RWPE1 (cell line): ENCODE measurements at places on chromosomes 3 and 15.

DNA sequence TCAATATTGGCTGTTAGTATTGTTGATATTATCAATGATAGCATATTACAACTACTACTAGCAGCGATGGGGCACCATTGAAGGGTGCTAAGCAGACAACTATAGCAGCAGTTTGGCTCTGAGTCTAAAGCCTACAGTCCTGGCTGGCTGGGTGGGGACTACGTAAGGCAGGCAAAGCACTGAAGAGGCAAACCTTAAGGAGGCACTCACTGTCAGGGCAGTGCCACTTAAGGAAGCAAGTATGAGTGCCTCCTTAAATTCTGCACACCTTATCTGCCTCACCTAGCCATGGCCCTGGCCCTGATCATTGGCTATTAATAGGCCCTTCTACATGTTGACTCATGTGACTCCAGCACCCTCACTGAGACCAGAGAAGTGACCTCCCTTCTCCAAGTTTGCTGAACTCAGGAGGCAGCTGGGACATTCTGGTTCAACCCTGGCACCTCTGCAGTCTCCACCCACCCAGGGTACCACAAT, 20.6 kb downstream of the CDCP1 start:
- no peak for DNase-seq

- DNase-seq, result no peak
Measured at GRCh38 chr3:140148824-140149390, 213.9 kb downstream of the CLSTN2 start.

DNA sequence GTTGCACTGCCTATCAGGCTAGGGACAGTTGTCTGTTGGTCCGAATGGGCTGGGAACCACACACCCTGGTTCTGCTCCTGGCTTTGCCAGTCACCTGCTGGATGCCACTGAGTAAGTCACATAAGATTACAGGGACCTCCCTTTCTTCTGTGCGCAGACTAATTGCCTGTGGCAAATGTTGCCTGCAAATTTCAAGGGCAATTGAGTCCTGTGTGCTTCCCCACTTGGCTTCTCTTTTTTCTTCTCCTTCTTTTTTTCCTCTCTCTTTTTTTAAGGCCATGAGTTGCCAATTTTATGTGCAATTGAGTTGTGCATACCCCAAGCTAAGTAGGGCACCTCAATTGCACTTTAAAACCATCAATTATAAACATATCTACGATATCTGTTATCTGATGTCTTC, 963.4 kb downstream of the MCTP2 start:
- DNase-seq, result no peak

GRCh38 chr3:101836652-101837598, 12.4 kb upstream of the NFKBIZ start:
- no peak for DNase-seq

DNA sequence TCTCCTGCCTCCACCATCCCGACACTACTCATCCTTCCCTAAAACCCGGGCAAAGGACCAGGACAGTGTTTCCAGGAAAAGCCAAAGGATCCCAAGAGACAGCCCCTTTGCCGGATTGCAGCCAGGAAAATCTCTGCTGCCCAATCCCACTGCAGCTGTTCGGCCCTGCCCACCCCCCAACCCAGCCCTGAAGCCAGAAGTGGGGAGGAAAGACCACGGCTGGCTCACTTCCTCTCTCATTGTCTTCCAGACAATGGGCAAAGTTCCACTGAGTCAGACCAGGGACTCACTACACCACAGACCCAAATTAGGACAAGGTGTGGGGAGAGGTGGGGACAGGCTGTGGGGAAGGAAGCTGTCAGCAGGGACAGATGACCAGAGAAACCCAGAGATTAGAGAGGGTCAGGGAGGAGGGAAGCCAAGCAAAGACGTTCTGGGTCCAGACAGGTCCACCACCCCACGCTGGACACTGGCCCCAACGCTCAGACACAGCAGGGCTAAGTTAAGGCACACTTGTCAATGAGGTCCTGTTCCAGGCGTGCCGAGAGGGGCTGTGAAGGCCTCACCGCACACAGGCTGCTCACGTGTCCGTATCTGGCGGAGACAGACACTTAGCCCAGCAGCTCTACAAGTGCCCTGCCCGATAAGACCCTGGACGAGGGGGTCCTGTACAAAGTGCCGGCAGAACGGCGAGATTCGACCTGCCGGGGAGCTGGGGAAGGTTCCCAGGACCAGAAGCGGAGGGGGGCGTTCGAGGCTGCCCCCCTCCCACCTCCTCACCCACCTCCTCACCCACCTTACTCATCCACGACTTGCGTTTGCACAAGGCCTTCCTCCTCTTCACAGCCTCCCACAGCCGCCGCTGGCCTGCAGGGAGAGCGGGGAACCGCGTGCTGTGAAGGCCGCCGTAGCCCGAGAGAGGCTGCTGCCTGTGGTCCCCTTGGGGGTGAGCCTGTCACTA, 21.9 kb downstream of the TNK2 start:
- DNase-seq, result no peak

DNA sequence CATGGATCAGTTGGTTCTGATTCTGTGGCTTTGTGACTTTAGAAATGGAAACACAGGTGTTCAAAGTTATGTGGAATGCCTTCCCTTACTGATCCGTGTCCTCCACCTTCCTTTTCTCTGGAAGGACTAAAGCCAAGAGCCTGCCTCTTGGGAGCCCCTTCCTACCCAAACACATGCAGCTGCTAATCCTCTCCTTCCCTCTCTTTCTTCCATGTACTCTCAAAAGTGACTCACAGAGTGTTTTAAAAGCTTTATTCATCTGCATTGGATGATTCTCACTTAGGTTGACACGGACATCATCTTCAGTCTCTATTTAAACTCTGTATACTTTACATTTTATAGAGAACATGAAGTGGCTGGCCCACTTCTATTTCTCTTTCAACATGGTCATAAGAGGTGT, 856.5 kb upstream of the ARPP21 start:
- no peak for DNase-seq

GRCh38 chr3:106458952-106459351, 590.1 kb upstream of the CBLB start:
- DNase-seq, result no peak

GRCh38 chr3:120429921-120430361, 20.9 kb downstream of the FSTL1 start:
- no peak for DNase-seq

GRCh38 chr3:124209426-124209825, 217.5 kb upstream of the ROPN1 start:
- no peak for DNase-seq

DNA sequence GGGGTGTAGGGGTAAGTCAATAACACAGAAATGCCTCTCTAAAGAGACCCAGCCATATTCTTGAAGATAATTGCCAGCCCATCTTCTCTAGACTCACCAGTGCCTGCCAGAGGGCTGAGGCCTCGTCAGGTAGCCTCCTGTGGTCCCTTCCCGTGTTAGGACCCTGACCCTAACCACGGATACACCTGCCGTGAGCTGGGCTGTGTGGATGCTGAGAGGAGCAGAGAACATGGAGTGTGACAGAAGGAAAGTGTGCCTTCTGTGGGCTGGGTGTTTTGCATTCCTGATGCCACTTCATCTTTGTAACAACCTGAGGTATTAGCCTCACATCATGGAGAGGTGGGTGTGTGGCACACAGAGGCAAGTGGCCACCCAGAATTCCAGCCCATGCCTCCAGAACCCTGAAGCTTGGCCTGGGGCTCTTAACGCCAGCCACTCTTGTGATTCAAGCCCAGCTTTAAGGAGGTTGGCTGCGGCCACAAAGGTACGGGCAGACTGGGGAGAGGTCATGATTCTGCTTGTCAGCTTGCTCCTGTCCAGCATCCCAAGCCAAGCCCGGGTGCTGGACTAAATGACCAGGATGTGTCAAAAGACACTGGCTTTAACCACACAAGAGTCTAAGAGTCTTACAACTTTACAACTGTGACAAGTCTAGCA, 21.1 kb upstream of the ABTB1 start:
- no peak for DNase-seq

DNA sequence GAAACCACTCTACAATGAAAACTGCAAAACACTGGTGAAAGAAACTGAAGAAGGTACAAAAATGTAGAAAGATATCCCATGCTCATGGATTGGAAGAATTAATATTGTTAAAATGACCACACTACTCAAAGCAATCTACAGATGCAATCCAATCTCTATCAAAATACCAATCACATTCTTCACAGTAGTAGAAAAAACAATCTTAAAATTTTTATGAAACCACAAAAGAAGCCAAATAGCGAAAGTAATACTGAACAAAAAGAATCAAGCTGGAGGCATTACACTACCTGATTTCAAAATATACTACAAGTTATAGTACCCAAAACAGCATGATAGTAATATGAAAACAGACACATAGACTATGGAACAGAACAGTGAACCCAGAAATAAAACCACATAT, 36.9 kb downstream of the TXNRD3 start:
- no peak for DNase-seq

DNA sequence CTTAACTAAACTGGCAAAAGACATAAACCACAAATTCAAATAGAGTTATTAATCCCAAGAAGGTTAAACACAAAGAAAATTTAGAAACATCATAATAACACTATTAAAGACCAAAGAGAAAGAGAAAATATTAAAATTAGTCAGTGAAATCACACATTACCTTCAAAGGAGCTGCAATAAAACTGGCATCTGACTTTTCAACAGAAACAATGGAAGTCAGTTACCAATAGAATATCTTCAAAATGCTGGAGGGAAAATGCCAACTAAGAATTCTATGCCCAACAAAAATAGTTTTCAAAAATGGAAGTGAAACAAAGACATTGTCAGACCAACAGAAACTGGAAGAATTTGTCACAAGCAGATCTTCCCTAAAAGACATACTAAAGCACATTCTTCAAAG, 68.7 kb upstream of the RNF7 start:
- DNase-seq, result no peak

DNA sequence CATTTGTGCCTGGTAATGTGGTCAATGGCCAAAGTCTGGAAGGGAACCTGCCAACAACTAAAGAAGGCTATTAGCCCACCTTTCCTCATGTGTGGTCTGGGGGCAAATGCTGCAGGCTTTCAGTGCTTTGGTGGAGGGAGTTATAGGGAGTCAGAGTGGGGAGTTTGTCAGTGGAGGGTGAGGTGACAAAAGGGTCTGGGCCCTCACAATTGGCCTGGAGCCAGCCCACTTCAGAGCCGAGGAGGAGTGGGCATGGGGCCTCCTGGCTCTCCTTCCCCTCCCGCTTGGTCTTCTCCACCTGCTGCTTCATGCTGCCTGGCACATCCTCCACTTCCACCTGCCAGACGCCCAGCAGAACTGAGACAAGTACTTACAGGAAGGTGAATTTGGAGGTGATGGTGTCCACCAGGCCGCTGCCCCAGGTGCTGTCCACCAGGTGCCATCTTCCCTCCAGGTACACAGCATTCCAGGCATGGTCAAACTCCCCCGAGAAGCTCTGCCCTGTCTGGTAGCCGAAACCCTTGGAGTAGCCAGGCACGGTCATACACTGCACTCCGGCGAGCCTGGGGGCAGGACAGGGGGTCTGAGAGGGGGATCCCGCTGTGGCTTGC, 40.9 kb downstream of the KY start:
- DNase-seq, result no peak
